Fibroblast of skin of left biceps (primary cell): ENCODE measurements at places on chromosomes 5 and 9.

- peak; percentile 71 for DNase-seq
Measured at GRCh38 chr9:70987986-70988385, 133.4 kb downstream of the TRPM3 start.

DNA sequence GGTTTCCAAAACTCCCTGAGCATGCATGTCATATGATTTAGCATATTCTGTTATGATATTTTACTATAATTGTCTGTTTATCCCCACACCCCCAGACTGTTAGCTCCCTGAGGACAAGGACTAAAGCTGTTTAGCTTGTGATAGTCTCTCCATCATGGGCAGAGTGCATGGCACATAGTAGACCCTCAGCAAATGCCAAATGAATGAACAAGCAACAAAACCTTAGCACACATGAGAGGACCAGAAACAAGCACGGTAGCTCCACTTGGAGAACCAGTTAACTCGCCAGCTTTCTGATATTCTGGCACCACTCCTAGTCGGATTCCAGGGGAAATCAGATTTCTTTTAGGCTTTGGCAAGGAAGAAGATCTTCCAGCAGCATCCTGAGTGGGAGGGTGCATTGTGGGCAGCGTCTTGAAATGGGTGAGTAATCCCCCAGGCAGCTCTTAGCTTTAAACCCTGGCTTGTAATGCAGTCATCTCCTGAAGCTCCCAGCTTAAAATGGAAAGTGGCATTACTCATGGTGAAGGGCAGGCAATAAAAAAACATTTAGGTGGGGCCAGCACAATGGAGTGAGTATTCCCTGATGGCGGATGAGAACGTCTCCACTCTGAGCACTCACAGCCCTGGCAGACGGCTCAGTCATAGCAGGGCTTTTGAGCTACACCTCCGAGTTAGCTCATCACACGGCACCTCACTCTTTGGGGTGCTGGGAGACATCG, 41.1 kb downstream of the FGF1 start:
- peak; percentile 98 for DNase-seq

DNA sequence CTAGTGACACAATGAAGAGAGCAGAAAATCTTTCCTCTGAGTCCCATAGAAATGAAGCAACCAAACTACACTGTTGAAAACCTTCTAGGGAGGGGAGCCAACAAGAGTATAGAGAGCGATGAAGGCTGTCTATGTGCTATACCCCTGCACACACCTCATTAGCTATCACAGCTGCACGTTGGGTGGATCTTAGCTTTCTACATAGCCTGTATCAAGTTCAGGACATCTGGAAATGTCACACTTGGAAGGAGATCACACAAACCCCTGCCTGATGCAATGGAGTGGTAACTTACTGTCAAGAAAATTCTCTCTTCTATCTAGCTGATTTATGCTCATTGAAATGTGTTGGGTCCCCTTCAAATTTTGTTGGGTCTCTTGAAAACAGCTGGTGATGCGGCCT, 127.0 kb upstream of the NTRK2 start:
- DNase-seq, result no peak

DNA sequence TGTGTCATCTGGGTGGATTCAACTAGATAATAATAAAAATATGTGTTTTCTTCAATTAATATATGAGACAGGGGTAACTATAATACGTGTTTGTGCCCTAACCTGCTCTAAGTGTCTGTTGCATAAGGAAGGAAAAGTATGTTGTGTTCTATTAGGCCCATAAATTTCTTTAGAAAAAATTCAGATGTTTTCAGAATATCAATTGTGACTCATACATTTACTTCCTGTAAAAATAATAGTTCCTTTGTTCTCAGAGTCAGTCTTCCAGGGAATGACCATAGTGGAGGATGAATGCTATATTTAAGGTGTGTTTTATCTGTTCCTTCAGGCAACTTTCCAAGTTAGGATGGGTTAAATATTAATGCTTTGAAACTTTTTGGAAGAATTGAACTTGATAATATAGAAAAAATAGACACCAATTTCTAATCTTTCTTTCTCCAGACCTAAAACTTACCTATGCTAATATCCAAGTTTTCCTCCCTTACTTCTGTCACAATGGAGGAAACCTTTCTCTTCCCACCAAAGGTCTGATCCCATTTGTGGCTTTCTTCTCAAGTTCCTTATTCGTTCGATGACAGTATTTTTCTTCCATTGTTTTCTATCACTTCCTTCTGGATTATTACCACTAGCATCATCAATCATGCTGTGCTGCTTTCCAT, 49.9 kb downstream of the ISL1 start:
- DNase-seq, result no peak

- DNase-seq, result no peak
Measured at GRCh38 chr5:143194206-143194605, 209.3 kb downstream of the NR3C1 start.
